Calu3 (cell line): ENCODE measurements at places on chromosomes 7 and 10.

DNA sequence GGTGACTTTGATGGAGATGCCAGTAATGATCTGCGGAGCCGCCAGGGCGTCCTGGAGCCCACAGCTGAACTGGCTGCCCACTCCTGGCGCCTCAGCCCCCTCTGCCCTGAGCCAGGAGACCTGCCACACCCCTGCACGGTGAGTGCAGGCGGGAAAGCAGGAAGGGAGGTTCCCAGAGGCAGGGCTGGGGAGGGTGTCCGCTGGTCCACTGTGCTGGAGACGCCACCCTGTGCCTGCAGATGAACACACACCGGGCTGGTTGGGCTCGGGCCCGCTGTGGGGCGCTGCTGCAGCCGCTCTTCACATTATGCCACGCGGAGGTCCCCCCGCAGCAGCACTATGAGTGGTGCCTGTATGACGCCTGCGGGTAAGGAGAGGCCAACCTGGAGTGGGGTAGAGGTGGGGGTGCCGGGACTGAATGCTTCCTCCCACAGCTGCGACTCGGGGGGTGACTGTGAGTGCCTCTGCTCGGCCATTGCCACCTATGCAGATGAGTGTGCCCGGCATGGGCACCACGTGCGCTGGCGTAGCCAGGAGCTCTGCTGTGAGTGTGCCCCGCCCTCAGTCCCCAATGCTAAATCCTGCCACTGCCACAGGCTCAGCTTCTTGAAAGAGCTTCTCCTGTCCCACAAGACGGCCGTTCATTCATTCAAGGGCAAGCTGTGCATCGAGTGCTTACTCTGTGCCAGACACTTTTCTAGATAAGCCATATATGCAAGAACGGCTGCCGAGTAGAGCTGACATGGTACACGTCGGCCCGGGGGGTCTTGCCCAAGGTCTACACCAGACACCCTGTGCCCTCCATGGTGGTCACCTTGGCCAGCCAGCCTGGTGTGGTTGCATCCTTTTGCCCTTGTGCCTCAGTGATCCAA is 14.3 kb upstream of the ZNF467 start:
- no peak for DNase-seq

DNA sequence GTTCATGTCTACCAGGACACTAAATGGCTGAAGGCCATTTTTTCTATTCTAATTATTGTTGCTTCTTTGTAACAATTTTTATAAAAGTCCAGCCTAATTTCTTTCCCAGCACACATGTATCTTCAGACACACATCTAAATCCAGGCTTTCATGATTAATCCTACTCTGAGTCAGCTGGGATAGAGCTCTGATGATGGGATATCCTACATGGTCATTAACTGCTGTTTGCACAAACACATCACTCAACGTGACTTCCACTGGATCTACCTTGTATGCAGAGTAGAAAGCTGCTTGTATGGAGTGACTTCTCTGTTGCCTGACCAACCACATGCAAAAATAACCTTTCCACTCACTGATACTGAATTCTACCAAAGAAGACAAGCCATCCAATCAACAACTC is 260.9 kb downstream of the AHR start:
- no peak for DNase-seq

DNA sequence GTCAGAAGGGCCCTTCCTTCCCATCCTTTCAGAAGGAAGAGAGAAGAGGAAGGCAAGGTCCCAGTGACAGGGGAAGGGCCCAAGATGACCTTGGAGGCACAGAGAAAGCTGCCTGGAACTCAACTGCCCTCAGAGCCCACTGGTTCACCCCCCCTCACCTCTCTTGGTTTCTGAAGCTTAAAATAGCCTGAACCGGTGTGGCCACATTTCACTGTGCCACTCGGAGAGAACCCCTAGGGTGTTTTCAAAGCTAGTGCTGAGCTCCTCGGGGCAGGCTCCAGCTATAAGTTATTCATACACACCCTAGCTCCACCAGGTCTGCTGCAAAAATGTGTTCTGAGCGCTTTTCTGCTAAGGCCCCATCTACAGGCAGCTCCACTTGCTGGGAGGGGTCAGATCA is 60.9 kb upstream of the ADRB1 start:
- DNase-seq, result peak; percentile 50

DNA sequence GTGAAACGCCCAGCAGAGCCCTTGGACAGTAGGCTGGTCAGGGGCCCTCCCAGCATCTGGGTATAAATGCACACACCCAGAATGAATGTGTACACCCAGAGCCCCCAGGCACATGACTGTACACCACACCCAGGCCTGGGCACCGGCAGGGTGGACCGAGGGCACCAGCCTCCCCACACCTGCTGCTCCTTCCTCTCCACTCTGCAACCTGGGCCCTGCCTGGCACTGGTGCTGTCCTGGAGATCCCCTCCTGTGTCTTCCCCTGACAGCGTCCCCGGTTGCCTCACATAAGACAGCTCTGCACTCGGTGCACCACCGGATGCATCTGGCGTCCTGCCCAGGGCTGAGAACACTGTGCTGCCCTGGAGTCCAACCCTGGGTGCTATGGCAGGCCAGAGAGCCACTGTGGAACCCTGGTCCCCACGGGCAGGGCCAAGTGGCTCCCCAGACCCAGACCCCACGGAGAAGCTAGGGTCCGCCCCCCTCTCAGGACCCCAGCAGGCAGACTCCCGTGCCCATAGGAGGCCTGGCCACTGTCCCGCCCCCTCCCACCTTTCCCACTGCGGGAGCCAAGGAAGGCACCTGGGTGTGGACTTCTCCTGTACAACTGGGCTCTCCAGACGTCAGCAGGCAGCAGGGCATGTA is 6.6 kb downstream of the RASGEF1A start:
- no peak for DNase-seq

GRCh38 chr10:121838931-121839330 is 88.9 kb downstream of the ATE1 start:
- no peak for DNase-seq

GRCh38 chr7:52512656-52513055 is 522.8 kb upstream of the POM121L12 start:
- no peak for DNase-seq

- peak; percentile 52 for DNase-seq
Observed at GRCh38 chr7:22860784-22861482, 38.3 kb upstream of the TOMM7 start.

DNA sequence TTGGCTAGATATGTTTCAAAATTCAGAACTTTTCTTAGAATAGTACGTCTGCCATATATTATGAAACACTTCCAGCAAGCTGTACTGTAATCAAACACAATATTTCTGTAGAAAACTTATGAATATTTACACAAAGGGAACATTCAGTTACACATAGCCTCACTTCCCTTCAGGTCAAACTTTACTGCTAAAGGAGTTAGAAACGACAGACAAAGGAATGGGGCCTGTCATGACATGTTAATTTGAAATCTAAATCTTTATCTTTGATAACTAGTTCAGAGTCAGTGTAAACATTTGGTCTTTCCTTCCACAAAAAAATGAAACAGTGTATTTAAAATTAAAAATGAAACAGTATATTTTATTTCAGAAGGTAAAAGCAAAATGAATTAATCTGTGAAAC is 1.0 kb upstream of the CROT start:
- no peak for DNase-seq

- no peak for DNase-seq
Observed at GRCh38 chr10:114881901-114882300, 56.1 kb upstream of the TRUB1 start.

DNA sequence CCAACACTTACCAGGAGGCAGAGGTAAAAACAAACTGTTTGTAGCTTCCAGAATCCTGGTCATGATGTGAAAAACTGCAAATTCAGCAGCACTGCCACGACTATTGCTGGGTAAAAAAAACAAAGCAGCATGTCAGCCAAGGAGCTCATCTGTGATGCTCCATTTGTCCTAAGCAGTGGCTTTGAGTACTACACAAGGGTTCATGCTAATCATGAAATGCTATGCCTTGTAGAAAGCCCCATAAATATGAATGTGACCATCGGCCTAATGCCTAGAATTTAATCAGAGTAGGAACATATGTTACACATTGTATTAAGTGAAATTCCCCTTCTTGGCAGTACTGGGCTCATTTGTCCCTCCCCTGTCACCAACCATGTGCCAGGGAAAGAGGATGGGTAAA is 95.4 kb downstream of the GSAP start:
- DNase-seq, result no peak

DNA sequence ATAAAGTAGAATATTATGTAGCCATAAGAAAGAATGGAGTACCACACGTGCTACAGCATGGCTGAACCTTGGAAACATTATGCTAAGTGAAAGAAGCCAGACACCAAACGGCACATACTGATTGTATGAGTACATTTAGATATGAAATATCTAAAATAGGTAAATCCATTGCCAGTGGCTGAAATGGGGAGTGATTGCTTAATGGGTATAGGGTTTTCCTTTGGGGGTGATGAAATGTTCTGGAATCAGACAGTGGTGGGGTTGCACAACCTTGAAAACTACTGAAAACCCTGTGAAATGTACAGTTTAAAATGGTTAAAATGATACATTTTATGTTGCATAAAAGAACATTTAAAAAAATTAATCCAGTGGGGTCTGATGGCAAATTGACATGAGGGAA is 667.9 kb downstream of the AUTS2 start:
- no peak for DNase-seq

DNA sequence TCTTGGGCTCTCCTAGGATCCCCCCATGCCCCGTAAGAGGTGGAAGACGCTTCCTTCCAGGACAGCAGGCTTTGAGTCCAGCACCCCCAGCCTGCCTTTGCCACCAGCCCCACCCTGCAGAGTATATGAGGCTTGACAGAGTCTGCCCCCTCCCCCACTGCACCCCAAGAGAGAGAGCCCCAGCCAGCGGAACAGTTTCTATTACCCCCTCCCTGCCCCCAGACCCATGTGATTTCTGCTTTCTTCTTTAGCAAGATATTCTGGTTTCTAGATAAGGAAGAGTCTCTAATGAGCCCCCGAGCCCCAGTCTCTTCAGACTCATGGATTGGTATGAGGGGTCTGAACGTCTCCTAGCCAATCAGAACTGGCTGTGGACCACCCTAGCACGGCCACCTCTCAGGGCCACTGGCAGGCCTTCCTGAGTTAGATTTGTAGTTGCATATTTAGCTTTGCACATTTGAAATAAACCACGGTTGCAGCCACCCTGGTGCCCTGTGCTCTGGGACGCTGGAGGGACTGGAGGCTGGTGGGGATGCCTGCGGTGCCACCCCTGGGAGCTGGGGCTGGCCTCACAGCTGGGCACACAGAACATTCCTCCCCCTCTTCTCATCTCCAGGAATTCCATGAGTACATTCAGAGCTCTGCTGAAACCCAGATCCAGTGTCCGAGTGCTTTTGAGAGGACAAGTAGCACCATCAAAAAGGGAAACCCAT is 3.0 kb upstream of the SH2B2 start:
- no peak for DNase-seq

- DNase-seq, result no peak
Observed at GRCh38 chr10:116740971-116741370, 1.4 kb downstream of the HSPA12A start.

DNA sequence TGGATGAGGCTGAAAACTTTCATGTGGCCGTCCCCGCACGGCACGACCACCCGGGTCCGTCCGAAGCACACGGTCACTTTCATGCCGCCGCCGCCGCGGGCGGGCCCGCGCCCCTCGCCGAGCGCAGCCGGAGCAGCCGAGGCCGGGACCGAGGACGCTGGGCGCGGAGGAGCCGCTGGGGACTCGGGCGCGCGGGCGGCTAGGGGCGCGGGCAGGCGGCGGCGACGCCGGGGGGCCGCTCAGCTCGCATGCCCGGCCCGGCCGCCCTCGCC is 247 bp downstream of the PARD3 start:
- no peak for DNase-seq

- DNase-seq, result no peak
Observed at GRCh38 chr7:112007185-112007584, 199.0 kb downstream of the DOCK4 start.

GRCh38 chr7:16423761-16424160 is 2.4 kb upstream of the CRPPA start:
- DNase-seq, result no peak

- DNase-seq, result no peak
Observed at GRCh38 chr10:77798940-77799339, 127.6 kb downstream of the DLG5 start.

GRCh38 chr10:102624094-102624493 is 20.2 kb upstream of the TRIM8 start:
- DNase-seq, result no peak

- peak; percentile 18 for DNase-seq
Observed at GRCh38 chr10:31650010-31650409, 278.6 kb downstream of the ARHGAP12 start.

GRCh38 chr7:107228291-107228690 is 59.5 kb downstream of the HBP1 start:
- no peak for DNase-seq

- peak; percentile 26 for DNase-seq
Observed at GRCh38 chr7:29109899-29110298, 36.4 kb downstream of the CPVL start.

DNA sequence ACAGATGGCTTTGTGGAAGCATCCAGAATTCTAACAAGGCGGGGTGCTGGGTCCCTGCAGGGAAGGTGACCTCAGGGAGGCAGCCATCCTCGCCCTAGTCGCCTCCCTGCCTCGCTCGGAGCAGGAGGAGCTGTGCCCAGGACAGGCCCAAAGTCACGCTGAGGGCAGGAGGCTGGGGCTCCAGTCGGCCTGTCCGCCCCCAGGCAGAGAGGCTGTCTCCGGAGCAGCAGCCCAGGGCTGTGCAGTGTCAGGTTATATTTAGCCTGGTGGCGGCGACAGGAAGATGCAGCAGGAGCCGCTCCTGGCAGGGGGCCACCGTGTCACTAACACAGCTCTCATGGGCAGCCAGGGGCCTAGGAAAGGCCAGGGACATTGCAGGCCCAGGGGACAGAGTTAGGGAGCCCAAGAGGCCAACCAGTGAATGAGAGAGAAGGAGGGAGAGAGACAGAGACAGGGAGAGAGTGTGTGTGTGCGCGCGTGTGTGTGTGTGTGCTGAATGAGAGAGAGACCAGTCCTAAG is 13.5 kb downstream of the KCNH2 start:
- no peak for DNase-seq

GRCh38 chr7:68247571-68247970 is 1250.9 kb downstream of the TYW1 start:
- no peak for DNase-seq

DNA sequence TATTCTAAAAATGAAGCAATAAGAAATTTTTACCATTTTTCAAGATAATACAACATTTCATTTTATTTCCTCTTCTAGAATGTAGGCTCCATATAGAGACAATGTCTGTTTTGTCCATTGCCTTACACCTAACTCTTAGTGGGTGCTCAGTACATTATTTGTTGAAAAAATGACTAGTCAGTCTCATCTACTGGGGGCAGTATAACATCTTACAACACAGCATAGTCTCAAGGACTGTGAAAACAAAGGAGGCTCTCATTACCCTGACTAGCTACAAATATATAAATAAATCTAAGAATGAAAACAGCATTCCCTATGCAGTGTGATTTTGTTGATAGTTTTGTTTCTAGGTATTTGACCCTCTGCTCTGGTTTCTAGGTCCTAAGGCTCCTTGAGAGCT is 11.6 kb downstream of the CRPPA start:
- DNase-seq, result no peak

- DNase-seq, result no peak
Observed at GRCh38 chr7:36522453-36523007, 132.9 kb downstream of the ANLN start.

DNA sequence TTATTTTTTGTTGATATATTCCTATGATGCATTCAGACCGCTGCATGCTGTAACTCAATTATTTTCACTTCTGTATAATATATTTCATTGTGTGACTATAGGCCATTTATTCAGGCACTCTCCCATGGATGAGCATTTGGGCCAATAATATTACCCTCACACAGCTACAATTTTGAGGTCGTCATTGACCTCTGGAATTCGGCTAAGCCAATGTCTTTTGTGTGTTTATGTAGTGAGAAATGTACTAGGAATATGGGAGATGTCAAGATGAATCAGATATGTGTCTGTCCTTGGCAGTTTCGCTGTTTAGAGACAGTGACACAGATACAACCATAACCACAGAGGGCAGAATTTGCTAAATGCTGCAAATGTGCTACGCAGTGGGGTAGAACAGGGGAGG is 474.2 kb downstream of the ADRA2A start:
- no peak for DNase-seq
